ENCODE measurements at places on chromosomes 16 and 17.

GRCh38 chr17:63516910-63517824 lies 6.0 kb upstream of the KCNH6 start:
- DNase-seq, result no peak

DNA sequence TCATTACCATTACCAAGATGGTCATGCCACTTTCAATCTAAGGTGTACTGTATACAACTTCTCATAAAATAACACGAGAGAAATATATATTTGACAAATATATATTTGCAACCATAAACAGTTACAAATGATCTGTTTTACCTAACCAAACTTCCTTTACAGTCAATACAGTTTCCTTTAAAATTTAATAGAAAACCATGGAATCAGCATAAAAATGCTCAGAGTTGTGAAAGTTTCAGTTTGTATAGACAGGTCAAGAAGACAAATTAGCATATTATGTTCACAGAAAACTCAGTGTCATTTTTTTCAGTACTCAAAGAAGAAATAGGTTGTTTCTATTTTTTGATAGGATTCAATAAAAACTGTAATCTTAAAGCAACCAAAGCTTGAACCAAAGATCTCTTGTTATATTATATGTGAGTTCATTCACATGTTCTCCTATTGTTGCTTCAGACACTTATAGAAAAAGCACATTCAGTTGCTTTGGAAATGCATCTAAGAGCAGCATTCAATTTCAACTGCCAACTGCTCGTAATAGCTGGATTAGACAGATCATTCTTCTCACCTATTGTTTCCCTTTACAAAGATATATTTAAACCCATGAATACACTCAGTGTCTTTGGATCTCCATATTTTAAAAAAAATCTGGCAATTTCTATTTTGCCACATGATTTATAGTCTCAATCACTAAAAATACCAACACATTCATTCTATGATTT lies 15.1 kb downstream of the SSH2 start:
- DNase-seq, result no peak

- DNase-seq, result no peak
These were observed 1.2 kb downstream of the SIAH1 start for GRCh38 chr16:48383877-48384519.

DNA sequence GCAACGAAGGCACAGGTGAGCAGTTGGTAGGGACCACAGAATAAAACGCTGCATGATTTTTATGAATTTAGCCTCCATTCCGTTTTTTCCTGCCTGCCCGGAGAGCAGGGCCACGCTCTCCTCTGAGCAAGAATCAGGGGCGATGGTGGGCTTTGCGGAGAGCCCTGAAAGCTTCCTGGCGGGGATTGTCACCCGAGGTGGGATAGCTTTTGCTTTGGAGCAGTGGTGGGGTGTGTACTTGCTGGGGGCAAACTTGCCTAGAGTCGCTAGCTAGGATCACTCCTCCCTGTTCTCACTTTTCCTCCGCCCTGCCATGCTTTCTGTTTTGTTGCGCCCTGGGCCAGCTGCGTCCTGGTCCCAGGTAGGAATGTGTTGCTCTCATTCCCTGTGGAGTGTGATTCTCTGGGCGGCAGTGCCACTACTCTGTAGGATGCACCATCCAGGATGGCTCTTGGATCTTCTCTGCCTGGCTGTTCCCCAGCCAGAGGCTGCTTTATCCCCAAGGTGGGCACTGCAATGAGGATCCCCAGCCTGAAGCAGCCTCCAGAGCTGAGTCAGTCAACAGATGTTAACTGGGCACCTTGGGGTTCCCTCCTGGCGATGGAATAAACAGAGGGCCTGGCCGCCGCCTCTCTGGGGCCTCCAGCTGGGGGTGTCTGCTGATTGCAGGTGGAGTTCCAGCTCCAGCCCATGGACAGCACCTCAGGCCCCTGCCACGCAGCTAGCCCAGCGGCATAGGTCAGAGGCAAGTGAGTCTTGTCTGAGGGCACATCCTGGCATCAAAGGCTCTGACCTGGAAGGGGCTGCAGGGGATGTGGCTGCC lies 360.9 kb upstream of the TNRC6C start:
- DNase-seq, result no peak

GRCh38 chr17:82231312-82231561 lies 2.4 kb downstream of the SLC16A3 start:
- no peak for DNase-seq

- no peak for DNase-seq
These were observed 60.0 kb downstream of the CLEC16A start for GRCh38 chr16:11004351-11004750.

GRCh38 chr17:66240630-66241029 lies 11.4 kb upstream of the APOH start:
- no peak for DNase-seq

GRCh38 chr17:81413497-81414135 lies 18.4 kb downstream of the BAHCC1 start:
- no peak for DNase-seq

DNA sequence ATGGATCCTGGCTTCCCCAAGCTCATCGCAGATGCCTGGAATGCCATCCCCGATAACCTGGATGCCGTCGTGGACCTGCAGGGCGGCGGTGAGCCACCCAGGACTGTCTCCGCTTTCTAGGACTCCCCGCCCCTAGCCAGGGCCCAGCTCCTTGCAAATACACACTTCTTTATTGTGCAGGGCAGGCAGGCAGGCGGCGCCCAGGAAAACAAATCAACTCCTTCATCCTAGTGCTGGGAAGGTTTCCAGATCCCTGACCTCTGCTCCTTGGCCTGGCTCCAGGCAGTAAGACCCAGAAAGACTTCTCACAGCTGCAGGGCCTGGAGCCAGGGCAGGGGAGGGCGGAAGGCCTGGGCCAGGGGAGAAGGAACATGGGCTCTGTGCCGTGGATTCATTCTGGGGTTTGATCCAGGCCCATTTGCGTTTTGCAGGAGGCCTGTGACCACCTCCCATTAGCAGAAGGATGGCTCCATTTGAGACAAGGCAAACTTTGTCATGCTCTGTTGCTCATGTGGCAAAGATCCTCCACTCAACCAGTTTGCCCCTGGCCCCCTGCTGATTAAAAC lies 6.0 kb upstream of the LPCAT2 start:
- DNase-seq, result peak; percentile 78

DNA sequence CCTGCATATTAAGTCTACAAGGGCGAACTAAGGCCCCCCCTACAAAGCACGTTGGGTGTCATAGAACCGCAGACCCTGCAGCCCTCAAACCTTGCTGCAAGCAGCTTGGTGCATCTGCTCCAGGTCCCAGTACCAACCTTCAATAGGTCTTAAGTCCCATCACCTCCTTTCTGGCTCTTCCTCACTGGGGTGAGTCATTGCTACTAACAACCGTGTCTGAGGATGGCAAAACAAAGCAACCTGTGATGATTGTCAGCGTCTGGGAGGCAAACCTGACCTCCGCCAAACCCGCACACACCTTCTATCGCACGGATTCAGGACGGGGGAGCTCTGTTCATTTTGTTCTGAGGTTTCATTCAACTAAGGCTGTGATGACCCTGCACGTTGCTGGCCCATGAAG lies 138.9 kb downstream of the SLC39A11 start:
- DNase-seq, result no peak

- DNase-seq, result no peak
These were observed 24.3 kb downstream of the ITGB3 start for GRCh38 chr17:47277921-47278320.

- no peak for DNase-seq
These were observed 13.5 kb downstream of the CCL11 start for GRCh38 chr17:34299027-34299426.

DNA sequence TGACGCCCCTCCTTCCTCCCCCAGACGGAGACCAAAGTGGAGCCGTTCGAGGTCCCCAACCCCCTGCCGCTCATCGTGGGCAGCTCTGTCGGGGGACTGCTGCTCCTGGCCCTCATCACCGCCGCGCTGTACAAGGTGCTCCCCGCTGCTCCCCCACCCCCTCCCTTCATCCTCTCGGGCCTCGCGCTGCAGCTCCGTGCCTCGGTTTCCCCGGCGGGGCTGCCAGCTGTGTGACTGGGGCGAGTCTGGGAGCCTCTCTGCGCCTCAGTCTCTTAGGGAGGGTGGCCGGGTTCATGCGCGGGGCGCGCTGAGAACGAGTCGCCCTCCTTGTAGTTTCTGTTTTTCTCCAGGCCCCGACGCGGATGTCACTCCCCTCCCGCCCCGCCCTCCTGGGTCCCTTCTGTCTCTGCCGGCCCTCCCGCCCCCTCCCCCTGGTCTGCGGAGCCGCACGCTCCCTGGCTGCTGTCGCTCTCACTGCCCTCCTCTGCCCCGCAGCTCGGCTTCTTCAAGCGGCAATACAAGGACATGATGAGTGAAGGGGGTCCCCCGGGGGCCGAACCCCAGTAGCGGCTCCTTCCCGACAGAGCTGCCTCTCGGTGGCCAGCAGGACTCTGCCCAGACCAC lies 23.7 kb upstream of the ITGAX start:
- DNase-seq, result no peak

DNA sequence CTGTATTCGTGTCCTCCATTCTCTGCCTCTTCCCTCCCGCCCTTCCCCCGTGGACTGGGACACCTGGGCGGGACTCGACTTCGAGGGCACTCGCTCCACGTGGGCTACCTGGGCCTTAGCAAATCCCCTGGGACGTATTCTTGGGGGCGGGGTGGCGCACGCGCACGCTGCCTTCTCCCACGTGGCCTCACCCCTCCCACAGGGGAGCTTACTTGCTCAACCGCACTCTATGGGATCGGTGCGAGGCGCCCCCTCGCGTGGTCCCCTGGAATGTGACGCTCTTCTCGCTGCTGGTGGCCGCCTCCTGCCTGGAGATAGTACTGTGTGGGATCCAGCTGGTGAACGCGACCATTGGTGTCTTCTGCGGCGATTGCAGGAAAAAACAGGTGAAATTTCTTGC lies 3.5 kb downstream of the VMO1 start:
- no peak for DNase-seq

DNA sequence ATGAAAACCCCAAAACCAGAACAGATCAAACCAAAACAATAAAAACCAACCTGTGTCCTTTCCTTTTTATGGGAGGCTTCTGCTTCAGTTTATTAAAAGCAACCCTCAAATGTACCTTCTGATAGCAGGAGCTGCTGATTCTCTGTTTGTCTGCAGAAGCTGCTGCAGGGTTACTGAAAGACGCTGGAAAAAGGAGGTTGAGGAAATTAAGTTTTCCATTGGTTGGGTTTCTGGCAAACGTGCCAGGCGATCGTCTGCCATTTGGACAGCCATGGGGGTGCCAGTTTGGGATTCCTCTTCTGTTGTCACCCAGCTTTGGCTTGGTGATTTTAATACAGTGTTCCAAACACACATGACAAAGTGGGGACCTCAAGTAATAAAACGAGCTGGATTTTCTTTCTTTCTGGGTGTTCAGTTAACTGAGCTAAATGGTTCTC lies 185.4 kb upstream of the ZFHX3 start:
- DNase-seq, result no peak

DNA sequence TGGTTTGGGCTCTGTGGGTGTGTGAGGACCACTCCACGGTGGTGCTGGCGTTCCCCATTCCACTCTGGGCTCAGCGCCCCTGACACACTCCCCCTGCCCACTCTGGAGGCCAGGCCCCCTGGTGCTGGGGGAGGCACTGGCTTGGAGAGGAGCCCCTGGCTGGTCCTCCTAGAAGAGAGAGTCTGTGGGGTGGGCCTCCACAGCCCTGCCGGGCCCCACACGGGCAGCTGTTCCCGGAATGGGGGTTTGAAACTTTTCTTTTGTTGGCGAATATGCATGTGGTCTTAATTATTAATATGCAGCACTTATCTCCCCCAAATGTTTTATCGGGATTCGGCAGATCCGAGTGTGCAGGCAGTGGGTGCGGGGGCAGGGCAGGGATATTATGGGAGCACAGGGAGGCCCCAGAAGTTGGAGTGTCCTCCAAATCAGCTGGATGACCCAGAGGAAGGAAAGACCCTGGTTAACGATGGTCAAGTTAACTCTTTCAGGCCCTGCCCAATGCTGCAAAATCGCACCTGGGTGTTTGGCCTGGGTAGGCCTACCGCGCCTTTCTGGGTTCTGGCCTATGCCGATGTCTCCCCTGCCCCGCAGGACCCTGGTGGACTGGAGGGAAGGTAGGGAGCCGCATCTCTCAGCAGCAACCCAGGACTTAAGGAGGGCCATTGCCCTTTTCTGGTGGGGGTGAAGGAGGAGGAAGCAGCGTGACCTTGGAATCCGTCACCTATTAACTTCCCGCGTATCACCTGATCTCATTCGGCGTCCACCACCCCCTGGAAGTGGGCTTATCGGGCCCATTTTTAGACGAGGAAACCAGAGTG lies 36.0 kb downstream of the TMEM235 start:
- DNase-seq, result no peak

GRCh38 chr17:18332909-18333489 lies 17.9 kb downstream of the SMCR8 start:
- DNase-seq, result no peak

- DNase-seq, result no peak
These were observed 9.1 kb downstream of the TSPOAP1 start for GRCh38 chr17:58319173-58320162.

GRCh38 chr16:88022076-88023042 lies 71.1 kb downstream of the BANP start:
- no peak for DNase-seq

DNA sequence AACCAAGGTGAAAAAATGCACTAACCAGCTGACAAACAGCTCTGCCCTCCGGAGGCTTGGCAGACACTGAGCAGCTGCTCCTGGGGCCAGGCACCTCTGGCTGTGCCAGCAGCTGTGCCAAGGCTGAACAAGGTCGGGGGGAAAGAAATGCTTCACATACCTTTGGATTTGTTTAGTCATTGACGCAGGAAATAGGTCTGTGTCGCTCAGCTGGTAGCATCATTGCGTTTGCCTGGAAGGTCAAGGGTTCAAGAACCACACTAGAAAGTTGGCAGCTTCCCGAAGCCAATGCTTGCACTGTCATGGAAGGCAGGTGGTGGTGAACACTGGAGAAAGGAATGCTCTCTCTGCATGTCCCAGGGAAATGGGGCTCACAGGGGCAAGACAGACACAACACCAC lies 63.5 kb downstream of the PCTP start:
- no peak for DNase-seq

DNA sequence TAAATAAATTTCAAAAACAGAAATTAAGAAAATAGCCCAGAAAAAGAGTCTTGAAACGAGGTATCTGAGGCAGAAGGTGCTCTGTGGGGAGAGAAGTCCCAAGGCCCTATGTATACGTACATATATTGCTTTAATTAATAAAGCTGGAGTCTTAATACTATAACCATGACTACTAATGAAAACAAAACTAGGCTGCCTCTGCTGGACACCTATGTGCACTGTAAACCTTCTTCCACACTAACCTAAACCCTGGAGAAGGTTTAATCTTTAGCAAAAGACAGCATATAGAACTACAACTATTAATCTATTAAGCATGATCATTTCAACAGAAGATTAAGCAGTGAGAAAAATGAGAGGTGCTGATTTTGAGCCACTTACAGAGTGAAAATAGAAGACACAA lies 153.9 kb upstream of the C17orf78 start:
- DNase-seq, result no peak

- no peak for DNase-seq
These were observed 1.7 kb upstream of the SLC16A11 start for GRCh38 chr17:7045492-7046126.

- DNase-seq, result peak; percentile 38
These were observed 200.6 kb downstream of the CPPED1 start for GRCh38 chr16:12602811-12603698.
